ENCODE measurements at places on chromosomes 13 and 19.

GRCh38 chr13:29791508-29791907 is 58.9 kb downstream of the UBL3 start:
- no peak for DNase-seq

DNA sequence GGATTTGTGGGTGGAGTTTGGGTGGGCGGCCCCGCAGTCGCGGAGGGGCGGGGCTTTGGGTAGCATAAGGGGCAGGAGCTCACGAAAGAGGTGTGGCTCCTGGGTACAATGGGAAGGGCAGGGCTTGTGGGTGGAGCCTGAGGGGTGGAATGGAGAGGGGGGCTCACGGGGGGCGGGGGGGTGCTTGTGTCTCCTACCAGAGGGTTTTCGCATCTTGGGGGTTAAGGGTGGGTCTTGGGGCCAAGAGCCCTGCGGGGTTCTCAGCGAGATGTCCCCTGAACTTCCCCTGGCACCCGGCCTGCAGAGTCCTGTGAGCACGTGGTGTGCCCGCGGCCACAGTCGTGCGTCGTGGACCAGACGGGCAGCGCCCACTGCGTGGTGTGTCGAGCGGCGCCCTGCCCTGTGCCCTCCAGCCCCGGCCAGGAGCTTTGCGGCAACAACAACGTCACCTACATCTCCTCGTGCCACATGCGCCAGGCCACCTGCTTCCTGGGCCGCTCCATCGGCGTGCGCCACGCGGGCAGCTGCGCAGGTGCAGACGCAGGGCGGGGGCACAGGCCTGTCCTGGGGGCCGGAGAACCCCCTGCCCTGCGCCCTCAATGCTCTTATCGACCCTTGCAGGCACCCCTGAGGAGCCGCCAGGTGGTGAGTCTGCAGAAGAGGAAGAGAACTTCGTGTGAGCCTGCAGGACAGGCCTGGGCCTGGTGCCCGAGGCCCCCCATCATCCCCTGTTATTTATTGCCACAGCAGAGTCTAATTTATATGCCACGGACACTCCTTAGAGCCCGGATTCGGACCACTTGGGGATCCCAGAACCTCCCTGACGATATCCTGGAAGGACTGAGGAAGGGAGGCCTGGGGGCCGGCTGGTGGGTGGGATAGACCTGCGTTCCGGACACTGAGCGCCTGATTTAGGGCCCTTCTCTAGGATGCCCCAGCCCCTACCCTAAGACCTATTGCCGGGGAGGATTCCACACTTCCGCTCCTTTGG is 5.1 kb downstream of the FSTL3 start:
- peak; percentile 89 for DNase-seq

DNA sequence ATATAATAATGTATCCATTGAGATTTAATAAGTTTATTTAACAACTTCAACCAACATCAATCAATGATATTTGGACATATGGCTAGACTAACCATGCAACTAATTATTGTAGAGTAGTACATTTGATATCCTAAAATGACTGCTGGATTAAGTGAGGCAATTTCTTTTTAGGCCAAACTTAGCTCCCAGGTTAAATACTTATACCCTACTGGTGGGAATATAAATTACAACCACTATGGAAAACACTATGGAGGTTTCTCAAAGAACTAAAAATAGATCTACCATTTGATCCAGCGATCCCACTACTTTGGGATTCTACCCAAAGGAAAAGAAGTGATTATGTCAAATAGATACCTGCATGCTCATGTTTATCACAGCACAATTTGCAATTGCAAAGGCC is 345.8 kb downstream of the RBM26 start:
- DNase-seq, result no peak

- no peak for DNase-seq
Measured at GRCh38 chr13:84481958-84482357, 599.7 kb upstream of the SLITRK1 start.

GRCh38 chr13:45149964-45150363 is 29.7 kb downstream of the GTF2F2 start:
- DNase-seq, result no peak

DNA sequence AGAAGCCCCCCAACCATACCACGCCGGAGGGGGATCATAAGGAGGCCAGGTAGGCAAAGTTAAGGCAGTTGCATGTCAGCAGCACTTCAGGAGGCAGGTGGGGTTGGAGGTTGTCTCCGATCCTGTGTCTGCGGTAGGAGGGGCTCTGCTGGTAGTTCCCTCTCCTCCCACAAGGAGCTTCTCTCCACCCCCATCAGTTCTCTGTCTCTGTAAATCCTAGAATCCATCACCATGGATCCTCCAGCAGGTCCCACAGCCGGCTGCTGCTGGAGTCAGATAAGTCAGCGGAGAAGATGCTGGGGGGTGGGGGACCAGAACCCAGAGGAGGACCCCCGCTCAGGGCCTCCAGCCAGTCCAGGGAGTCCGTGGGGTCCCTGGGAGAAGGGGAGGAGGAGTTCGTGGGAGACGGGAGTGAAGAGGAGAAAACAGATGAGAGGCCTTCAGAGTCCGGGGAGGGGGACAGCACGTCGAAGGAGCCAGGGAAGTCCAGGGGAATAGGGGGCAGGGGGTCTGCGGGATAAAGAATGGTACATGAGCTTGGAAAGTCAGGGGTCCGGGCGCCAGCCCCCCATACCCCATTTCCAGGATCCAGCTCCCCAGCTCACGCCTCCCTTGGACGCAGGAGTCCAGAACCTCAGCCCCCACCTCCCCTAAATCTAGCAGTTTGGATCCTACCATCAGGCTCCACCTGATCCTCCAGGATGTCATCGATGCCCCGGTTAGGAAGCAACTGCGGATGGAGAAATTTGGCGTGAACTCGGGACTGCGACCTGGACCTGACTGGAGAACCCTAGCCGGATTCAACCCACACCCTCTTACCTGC is 6.3 kb downstream of the MAMSTR start:
- DNase-seq, result no peak

GRCh38 chr13:113539822-113540221 is 44.7 kb upstream of the TFDP1 start:
- DNase-seq, result no peak

DNA sequence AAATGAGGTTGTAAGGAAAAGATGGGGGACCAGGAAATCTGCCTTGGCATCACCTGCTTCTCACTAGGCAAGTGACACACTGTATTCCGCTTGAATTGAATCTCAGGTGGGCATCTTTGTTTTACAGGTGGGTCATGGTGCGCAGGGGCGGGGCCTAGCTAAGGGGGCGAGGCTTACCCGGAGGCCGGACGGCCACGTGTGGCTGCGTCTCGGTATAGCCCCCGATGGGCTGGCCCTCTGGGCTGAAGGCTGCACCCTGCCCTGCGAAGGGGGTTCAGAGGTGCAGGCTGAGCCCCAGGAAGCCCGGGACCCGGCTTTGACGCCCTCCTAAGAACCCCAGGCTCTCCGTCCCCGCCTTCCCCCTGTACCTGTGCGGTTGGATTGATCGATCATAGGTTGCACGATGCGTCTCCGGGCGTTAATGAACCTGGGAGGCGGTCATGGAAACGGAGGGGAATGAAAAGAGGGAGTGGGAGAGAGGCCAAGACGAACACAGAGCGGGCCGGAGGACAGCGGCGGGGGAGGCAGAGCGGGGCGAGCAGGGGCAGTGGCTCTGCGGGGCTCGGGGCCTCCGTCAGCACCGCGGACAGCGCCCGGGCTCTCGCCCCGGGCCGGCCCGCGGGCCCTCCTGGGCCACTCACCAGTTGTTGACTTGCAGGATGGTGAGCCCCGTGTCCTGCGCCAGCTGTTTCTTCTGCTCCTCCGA is 12.5 kb downstream of the MEIS3 start:
- DNase-seq, result no peak

DNA sequence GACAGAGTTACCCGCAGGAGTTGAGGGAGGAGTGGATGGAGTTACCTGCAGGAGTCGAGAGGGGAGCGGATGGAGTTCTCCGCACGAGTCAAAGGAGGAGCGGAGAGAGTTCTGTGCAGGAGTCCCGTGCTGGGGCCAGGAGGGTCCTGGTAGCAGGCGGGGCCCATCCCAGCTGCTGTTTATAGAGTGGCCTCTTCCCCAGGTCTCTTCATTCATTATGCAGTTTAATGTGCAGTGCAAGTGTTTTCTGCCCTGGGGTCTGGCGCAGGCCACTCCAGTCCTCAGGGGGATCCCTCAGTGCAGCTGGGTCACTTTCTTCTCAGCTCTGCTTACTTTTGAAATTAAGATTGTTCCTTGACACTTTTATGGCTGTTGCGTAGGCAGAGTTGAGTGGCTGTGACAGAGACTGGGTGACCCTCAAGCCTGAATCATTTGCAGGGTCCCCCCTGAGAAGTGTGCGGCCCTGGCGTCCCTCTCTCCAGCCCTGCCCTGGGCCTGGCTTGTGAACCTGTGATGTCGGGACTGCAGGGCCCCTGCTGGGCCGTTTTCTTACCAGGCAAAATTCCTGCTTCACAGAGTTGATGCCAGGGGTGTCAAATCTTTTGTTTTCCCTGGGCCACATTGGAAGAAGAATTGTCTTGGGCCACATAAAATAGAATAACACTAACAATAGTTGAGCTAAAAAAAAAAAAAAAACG is 17.9 kb downstream of the TFDP1 start:
- no peak for DNase-seq

DNA sequence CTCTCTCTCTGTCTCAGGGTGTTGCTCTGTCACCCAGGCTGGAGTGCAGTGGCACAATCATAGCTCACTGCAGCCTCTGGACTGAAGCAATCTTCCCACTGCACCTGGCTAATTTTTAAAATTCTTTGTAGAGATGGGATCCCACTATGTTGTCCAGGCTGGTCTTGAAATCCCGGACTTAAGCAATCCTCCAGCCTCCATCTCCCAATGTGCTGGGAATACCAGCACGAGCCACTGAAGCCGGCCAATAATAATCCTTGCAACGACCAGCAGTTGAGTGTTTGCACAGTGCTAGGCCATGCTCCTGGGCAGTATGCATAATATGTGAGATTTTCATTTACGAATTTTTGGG is 640 bp upstream of the EPOR start:
- no peak for DNase-seq

DNA sequence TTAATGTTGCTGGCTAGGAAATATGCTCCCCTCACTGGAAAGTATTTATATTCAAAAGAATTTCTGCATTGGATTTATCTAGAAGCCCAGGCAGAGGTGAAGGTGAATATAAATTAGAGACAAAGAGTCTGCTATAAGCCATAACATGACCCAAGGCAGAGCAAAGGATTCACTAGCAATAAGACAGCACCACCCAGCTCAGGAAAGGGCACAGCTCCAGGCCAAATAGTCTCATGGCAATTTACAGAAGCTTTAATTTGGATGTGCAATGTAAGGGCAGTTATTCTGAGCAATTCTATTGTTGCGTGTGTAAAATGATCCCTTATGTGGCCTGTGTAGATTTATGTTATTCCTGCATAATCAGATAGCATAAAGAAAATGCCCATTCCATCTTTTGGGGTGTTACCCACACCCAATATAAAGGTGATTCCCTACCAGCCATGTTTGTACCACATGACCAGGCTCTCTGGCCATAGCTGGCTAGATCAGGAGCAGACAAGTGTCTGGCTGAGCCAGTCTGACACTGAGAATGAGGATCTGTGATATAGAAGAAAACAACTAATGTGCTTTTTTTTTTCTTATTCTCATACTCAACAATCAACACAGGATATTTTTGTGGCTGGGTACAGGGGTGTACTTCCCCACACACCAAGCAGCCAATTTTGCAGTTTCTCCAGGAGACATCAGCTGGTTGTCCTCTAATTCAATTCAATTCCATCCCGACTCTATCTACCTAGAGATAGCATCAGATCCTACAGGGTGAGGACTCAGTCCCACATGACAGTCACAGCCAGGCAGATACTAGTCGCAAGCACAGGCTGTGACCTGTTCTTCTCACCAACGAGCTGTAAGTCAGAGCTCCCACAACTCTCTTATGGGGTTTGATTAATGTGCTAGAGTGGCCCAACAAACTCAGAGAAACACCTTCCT is 181.4 kb downstream of the KCTD15 start:
- DNase-seq, result no peak

GRCh38 chr19:51926426-51926783 is 867 bp upstream of the ZNF613 start:
- DNase-seq, result no peak
